Lung (tissue), 17 donors: ENCODE measurements at places on chromosomes 12 and 14. TPM values are rescaled to one million over a fixed set of nuclear protein-coding genes. Genes with fewer than 3 reads are reported as not detected.

DNA sequence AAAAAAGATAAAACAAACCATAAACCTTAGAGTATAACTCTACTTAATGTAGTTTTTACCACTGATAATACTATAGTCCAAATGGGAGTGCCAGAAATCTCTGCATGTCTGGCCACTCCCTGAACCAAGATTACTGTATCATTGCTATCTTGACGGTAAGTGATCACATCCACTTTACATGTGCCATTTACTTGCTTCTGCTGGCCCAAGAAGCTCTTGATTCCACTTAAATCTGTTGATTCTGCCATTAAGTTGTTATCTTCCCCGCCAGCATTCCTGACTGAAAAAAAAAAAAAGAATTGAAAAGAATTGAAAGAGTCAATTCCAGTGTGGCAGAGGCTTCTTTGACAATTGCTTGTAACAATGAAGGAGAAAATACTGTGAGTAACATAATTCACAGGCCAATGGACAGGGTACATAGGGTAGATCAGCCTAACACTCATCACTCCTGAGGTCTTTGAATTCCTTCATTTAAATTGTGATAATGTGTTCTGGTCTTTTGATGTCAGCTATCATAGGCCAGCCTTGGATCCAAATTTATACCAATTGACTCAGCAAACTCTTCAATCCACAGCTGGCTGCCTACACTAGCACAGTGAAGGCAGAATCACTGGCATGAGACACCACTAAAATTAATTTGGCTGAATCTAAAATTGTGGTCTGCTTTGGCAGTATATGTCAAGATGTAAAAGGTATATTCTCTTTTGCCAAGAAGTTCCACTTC lies 665.2 kb upstream of the FLRT2 start:
- DNase-seq, result no peak

DNA sequence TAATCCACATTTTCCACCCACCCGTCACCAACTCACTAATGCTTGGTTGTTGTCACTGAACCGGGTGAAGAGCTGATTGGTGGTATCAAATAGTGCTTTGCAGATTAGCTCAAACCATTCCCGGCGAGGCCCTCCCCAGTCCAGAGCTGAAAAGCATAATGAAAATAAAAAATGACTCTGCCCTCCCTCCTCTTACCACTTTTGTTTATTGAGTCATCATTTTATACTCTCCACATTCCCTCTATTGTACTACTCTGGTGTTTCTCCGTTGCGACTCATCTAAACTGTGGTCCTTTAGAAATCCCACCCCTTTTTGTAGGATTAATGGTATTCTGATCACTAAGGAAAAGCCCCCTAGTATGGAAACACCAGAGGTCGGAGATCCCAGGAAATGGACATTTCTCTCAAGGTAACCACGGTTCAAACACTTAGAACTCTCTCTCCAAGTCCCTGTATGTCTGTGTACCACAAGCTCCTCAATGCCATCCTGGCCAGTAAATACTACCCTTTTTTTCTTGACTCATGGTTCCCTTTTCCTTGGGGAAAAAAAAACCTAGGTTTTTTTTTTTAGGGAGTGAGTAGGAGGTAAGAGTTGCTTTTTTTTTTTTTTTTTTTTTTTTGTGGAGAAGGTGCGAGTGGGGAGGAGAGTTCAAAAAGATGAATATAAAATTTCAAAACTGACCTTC lies 42.0 kb downstream of the AREL1 start:
- no peak for DNase-seq

DNA sequence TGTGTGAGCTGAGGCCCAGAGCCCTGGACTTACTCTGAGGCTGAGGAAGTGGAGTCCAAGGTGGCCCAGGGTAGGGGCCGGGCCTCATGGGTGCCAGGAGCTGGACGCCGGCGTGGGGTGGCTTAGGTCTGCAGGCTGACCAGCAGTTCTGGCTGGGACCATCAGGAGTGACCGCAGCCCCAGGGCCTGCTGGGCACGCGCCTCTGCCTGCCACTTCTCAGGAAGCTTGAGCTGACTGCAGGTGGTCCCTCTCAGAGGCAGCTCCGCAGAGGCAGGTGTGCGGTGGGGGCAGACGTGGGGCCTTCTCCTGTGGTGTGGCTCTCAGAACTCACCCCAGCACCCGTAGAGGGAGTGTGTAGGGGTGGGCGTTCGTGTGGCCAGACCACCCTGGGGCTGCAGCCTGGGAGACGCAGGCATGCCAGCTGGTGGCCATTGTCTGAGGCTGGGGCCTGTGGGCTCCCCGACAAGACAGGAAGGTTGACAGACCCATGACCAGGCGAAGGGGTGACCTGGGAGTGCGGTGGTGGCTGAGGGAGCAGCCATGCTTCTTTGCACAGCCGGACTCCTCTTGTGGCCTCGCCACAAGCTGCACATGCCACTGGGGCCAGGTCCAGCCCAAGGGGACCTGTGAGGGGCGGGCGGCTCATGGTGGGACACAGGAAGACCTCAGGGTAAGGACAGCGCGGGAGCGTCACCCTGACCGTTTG lies 40.0 kb upstream of the TEX22 start:
- no peak for DNase-seq

SOAT2 gene
- total RNA-seq, result 0.21 TPM

GRCh38 chr12:74349925-74350324 lies 187.7 kb upstream of the ATXN7L3B start:
- no peak for DNase-seq

DNA sequence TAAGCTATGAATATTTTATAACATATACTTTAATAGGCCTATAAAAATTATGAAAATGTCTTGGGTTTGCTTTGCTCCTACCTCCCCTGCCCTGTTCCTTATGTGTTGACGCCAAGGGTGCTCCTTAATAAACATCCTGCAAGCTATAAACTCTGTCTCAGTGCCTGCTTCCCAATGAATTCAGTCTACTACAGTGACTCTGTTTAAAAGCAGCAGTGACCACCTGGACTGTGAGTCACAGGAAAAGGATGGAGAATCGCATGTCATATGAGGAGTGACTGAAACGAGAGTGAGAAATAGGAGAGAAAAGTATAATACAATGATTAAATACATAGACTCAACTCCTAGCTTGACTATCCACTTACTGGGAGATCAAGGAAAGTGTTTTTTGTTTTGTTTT lies 41.1 kb upstream of the CFAP54 start:
- DNase-seq, result no peak

DHRS2 gene
- 0.17 TPM for total RNA-seq

DNA sequence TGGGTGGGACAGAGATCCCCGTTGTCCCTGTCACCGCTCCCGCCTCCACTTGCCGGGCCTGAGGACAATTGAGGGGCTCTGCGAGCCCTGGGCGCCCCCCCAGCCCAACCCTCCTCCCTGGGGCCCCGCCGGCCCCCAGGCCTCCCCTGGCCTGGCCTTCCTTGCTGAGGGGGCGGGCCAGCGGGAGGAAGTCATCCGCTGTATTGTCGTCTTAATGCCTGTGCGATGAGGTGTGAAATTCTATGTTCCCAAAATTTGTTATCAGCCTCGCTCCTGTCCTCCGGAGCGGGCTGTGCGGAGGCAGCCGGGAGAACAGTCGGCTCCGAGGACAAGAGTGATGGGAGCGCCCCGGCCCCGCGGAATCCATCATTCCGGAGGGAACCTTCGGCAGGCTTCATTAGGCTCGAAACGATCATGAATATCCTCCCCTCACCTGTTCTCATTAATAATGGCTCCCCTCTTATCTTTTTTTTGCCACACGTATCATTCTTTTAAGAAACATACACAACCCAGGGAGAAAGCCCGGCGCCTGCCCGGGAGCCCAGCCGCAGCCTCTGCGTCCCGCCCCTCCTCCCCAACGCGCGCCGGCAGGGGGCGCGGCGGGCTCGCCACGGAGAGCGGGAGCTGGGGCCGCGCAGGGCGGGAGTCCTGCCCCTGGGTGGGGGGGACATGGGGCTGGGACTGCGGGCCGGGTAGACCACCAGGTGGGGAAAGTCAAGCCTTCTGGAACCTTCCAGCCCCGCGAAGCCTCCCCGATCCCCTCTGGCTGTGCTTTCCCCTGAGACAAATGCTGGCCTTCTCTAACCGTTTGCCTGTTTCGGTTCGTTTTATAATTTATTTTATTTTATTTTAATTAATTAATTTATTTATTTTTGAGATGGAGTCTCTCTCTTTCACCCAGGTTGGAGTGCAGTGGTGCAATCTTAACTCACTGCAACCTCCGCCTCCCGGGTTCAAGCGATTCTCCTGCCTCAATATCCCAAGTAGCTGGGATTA lies 17.1 kb upstream of the DLK1 start:
- peak; percentile 51 for DNase-seq

TESPA1 gene
- total RNA-seq, result 1.3 TPM

- peak; percentile 83 for DNase-seq
Measured at GRCh38 chr12:111773801-111774551, 7.2 kb downstream of the ALDH2 start.

GRCh38 chr14:64762044-64763034 lies 58.1 kb downstream of the PLEKHG3 start:
- DNase-seq, result peak; percentile 92

SELPLG gene
- total RNA-seq, result 11.3 TPM

DNA sequence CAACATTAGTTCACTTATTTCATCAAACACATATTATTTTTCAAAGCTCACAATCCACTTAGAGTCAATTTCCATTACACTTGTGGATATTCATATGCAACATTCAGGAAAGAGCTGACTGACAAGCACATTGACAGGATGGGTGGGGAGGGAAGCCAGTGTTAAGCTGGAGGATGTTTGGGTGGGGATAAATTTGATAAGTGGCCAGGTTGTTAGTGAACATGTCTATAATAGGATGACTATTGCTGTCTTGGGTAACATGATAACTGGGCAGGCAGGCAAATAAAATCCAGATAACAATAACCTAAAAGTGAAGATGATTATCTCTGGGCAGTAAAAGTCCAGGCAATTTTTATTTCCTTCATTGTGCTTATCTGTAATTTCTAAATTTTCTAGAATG lies 73.8 kb upstream of the OSBPL8 start:
- DNase-seq, result no peak

GRCh38 chr14:93115821-93116675 lies at the start of gene ITPK1:
Gene ITPK1 (minus strand): TSS chr14:93115925. CDS start chr14:93115163, 762 bp downstream.
- DNase-seq, result peak; percentile 78

SDS gene
- total RNA-seq, result 0.20 TPM

KLRB1 gene
- total RNA-seq, result 1.4 TPM

DNA sequence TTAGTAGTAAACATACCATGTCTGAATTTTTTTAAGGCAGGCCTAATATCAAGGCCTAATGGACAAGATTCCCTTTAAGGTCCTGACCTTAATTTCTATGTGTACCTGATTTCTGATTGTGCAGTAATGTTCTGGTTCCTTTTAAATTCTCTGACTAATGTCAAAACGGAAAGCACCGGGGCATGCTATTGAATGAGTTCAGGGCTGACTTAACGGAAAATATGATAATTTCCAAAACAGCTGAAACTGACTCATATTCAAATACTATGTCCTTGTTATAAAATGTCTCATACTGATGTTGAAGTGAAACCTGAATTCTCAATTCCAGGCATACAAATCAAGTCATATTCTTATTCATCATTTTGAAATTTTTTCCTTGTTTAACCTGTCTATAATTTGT lies 6.7 kb downstream of the TAS2R43 start:
- no peak for DNase-seq

DNA sequence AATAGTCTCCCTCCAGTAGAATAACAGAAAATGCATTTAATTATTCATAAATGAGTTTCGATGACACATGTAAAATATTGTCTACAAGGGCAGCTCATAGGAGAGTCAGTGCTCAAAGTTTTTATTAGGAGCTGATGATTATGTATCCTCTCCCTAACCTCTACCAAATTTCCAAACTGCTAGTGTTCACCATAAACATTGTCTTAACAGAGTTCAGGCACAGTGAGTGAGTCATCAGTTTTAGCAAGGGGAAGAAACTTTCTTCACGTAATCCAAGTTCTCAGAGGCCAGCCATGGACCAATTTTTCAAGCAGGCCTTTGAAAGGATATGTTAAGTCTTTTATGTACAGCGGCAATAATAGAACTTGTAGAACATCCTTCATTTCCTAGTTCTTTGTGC lies 649.2 kb upstream of the MIS18BP1 start:
- DNase-seq, result no peak

DNA sequence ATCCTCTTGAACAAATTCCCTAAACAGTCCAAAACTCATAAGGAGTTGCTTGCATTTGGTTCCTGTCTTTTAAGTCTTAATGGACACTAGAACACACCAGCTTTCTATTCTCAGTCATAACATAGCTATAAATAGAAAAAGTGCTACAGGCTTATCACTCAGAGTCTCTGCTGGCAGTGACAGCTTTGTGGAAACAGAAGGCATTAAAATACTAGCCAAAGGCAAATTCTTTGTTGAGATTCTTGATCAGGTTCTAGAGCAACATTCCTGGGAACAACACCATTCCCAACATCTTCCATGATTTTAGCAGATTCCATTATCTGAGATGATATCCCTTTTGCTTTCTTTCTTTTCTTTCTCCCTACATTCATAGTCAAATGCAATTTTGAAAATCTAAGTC lies 207.7 kb upstream of the PLEKHG7 start:
- DNase-seq, result peak; percentile 55

KLRC4 gene
- not detected for total RNA-seq

- DNase-seq, result no peak
Measured at GRCh38 chr14:50340963-50341362, 28.8 kb downstream of the DMAC2L start.

DNA sequence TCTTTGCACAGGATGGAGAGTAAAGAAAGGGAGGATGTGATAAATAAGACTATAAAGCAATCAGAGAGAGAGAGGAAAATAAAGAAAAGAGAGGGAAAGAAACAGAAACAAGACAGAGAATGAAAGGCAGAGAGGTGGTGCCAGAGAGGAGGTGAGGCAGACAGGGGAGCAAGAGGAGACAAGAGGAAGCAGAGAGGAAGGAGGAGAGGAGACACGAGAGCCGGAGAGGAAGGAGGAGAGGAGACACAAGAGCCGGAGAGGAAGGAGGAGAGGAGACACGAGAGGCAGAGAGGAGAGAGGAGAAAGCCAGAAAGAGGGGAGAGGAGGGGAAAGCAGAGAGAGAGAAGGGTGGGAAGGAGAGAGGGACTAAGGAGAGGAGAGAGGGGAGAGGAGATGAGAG lies 125.2 kb downstream of the PAPOLA start:
- DNase-seq, result no peak

DNA sequence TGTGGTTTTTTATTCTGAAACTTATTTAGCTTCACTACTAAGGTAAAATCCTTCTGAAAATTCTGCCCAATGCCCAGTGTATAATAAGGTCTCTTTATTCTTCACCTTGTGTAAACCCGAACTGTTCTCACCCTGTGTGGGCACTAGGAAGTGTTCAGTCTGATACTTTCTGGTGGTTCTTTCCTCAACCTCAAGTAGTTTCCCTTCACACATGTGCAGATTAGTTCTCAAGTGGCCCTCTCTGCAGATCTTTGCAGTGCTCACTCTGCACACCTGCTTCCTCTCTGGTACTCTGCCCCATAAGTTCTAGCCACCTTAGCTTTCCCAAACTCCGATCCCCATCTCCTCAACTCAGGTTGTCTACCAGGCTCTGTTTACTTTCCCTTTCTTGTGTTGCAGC lies 61.6 kb downstream of the RAD51B start:
- DNase-seq, result peak; percentile 39

GRCh38 chr14:75562089-75562488 lies 16.3 kb upstream of the FLVCR2 start:
- DNase-seq, result no peak

KRT6A gene
- 7.9 TPM for total RNA-seq

- DNase-seq, result no peak
Measured at GRCh38 chr12:89991807-89992590, 283.4 kb upstream of the ATP2B1 start.
